HAP-1 (cell line): ENCODE measurements at places on chromosomes 2 and 18.

GRCh38 chr2:166814335-166814734 lies 73.9 kb upstream of the XIRP2 start:
- DNase-seq: no peak

DNA sequence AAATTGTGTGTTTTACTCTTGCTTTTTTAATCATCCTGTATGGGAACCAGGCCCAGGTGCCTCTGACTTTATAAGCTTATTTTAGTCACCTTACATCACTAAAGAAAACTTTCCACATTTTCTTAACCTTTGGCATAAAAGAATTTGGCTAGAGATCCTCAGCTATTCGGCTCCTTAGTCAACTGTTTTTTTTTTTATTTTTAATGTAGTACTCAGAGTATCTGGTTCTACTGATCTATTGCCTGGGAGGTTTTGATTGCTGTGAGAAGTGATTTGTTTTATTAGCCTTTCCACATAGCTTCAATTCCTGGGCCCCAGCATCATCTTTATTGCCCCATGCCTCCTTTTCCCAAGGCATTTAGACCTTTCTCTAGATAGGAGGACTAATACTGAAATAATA lies 121.0 kb downstream of the MYO1B start:
- no peak for DNase-seq

DNA sequence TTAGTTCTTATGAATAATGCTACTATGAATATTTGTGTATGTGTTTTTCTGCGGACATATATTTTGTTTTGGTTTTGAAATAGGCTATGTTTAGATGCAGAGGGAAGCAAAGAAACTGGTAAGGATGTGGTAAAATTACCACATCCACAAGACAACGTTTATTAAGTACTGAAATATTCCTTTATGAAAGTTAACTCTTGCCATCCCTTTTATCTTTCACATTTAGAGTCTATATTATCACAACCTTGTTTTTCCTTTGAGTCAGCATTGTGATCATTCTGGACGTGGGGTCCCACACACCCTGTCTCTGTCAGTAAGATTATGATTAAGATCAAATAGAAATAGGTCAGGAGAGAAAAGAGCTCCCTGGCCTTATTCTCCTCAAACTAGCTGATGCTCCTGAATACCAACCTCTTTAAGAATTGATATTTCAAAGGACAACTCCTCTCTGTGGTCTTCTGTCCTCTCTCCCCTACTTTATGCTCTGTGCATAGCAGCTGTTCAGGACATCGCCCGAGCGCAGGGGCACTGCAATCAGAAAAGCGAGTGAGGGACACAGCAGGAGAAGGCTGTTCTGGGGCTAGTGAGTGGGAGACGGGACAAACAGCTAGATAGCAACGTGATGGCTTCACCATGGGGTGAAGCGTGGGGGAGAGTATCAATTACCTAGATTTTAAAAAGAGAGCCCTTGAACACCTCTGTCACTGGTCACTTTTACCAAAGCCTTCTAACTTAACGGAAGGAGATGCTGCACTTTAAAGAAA lies 12.2 kb downstream of the METAP1D start:
- no peak for DNase-seq

- no peak for DNase-seq
Observed at GRCh38 chr2:164178835-164179465, 442.3 kb downstream of the GRB14 start.

GRCh38 chr2:47094511-47095142 lies 60.5 kb downstream of the STPG4 start:
- DNase-seq: no peak

- DNase-seq: no peak
Observed at GRCh38 chr2:36449213-36449612, 93.6 kb downstream of the CRIM1 start.

DNA sequence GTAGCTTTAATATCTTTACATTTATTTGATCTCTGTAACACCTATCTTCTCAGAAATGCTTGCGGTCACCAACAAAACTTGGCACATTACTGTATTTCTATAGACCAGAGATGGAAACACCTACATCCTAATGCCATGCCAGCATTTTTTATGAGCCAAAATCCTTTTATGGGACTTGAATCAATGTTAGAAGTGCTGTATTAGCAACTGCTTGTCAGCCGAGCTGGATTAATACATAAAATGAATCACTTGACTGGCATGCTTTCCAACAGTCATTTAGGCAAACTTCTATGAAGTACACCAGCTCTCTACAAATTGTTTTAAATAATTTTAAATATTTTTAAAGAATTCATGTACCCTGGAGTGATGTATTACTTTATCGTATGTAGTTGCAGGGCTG lies 272.9 kb upstream of the NRP2 start:
- no peak for DNase-seq
